Stimulated activated effector memory CD8-positive, alpha-beta T cell treated with anti-CD3 and anti-CD28 coated beads, Interleukin-12 subunit alpha, Interleukin-12 subunit beta, amount 100 ng/mL, for 72 hours (primary cell): ENCODE measurements at places on chromosomes 12 and 14.
A peak's percentile ranks its signal among the peaks of the same experiment; 100 is the strongest.

GRCh38 chr14:94962166-94962575 lies 192.3 kb upstream of the GSC start:
- no peak for DNase-seq

DNA sequence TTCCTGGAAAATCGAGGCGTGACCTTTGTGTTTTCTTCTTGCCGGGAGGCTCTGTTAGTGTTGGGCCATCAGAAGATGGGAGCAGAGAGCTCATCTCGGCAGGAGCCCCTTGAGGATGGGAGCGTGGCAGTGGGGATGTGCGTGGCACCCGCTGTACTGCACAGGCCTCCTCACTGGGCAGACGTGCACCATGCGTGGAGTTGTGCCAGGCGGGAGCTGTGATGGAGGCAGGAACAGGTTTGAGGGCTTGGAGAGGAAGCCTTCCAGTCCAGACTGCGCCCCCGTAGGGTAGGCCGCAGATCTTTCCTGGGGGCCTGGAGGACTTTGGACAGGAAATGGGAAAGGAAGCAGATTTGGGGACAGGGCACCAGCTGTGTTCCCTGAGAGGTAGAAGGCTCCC lies 197.5 kb downstream of the TSPAN9 start:
- DNase-seq = no peak

DNA sequence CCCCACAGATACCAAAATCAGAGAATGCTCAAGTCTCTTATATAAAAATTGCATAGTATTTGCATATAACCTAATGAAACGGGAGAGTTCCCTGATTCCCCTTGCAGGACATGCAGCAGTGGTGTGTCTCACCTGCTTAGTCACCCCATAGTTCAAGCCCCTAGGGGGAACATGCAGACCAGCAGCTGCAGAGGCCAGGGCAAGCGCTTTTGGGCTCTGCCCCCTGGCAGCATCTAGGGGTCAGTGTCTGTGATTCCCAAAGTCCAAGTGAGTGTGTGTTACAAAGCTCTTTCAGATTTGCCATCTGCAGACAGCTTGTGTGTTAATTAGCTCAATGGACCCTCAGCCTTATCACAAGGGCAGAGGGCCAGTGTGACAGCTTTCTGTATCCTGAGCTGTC lies 110.1 kb downstream of the DNAI7 start:
- DNase-seq = no peak

DNA sequence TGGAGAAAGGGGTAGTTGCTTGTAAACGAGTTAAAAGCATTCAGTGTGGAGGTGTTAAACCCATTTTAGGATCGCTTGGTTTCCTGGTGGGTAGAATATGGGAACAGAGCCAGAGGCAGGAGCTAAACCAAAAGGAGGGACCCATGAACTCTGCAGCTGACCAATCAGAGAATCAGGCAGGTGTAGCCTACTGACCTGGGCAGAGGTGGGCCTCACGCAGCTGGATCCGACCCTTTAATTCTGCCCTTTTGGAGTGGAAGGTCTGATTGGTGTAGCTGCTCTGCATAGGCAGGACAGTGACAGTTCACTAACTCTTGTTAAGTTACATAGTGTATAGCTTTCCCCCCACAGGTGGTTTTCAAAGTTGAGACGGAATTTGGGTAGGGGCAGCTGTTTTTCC lies 63.7 kb downstream of the GNS start:
- DNase-seq = no peak

GRCh38 chr14:37593511-37594237 lies 1.4 kb downstream of the FOXA1 start:
- no peak for DNase-seq

DNA sequence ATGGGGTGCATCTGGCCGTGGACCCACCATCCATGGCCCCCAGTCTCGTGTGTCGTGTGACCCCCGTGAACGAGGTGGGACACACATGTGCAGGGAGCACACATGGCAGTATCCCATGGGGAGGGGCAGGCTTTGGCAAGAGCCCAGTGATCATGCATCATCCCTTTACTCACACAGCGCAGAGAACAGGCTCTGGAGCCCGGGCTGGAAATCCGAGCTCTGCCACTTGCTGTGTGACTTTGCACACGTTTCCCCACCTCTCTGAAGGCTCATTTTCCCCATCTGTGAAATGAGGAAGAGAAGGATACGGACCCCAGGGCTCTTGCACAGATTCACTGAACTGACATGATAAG lies 119.9 kb downstream of the PHETA1 start:
- no peak for DNase-seq

- peak; percentile 8 for DNase-seq
Measured at GRCh38 chr14:101116486-101117130, 213.1 kb upstream of the RTL1 start.

GRCh38 chr14:83294941-83295340 lies 1761.3 kb upstream of the SEL1L start:
- no peak for DNase-seq

- DNase-seq = no peak
Measured at GRCh38 chr12:108812324-108812723, 45.1 kb downstream of the SSH1 start.

GRCh38 chr14:64963611-64964010 lies 8.5 kb downstream of the RAB15 start:
- no peak for DNase-seq

GRCh38 chr12:73589220-73589619 lies 948.4 kb upstream of the ATXN7L3B start:
- DNase-seq = no peak
